ENCODE measurements at places on chromosomes 5 and 9. TPM values are rescaled to one million over a fixed set of nuclear protein-coding genes. Genes with fewer than 3 reads are reported as not detected.

PCDHGB3 gene
- total RNA-seq, result 0.21 TPM

DNA sequence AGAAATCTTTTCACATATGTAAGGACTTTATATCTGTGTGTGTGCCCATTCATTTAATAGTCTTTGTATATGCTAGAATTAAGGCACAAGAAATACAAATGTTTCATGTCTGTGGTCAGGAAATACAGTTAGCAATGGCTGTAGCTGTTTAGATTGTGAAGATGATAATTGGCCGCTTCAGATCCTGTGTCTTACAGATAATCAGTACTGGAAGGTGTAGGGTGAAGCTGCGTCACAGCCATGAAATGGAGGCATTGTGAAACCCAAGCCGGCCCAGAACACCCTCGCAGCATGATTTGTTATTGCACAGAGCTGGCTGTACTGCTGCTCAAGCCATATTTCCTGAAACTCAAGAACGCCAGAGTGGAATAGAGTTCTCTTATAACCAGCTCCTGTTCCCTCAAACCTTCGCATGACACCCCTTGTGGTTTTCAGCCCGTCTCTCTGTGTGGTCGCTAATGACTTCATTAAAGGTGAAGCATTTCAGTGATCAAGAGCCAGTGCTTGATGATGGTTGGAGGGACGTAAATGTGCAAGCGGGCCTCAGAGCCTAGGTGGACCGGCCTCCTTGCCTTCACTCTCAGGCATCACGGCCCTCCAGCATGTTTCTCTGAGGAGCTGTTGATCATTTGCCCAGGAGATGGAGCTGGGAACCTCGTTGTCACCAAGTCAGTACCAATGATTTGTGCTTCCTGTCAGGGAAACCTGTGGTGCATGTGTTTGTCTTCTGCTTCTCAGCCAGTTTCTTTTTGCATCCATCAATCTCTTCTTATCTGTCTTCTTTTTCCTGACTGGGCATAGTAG is 80.1 kb downstream of the F2RL2 start:
- no peak for DNase-seq

DNA sequence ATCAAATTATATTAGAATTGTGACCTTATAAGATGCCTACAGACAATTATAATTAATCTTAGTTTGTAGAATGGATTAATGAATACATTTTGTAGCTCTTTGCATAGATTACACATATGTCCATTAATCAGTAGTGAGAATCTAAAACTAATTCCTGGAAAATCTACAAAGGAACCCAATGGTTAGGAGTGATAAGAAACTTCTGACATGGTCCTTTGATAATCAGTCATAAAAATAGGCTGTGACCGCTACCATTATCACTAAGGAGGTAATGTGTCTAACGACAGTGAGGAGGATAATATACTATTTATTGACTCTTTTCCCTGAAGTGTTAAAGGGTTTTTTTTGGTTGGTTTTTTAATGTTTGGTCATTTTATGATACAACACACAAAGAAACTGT is 46.6 kb downstream of the BNC2 start:
- no peak for DNase-seq

CLPTM1L gene
- 81.6 TPM for total RNA-seq

ENHO gene
- 1.6 TPM for total RNA-seq

DPM2 gene
- total RNA-seq, result 27.8 TPM

GRCh38 chr9:15735083-15735857 is 182.4 kb downstream of the CCDC171 start:
- no peak for DNase-seq

GRCh38 chr5:139131465-139131864 is 66.7 kb downstream of the SIL1 start:
- DNase-seq, result no peak

- DNase-seq, result no peak
These were observed 16.2 kb downstream of the MTX3 start for GRCh38 chr5:79974886-79975285.

DNA sequence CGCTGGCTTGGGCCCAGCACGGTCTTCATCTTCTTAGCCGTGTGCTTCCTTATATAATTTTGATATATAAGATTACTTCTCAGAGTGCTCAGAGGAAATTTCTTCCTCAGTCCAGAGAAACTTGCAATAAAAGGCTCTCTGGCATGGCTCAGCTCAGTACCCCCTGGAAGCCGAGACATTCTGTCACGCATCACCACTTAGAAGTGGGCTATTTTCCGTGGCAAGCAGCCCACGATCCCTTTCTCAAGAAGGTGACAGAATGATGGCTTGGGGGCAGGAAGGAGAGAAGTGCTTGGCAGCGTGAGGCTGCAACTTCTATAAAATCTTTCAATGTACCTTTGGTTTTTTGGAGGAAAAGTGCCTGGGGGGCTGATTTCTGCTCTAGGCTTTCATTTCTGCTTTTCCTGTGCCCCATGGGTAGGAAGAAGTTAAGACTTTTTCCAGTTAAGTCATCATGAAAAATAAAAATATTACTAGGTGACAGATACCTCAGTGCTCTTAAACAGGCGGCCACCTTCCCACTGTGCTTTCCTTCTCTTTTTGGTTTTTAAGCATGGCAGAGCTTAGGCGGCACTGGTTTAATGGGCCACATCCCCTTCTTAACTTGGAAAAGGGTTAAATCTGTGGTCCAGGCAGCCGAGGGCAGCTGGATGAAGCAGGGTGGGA is 104.6 kb downstream of the MVB12B start:
- no peak for DNase-seq

GRCh38 chr9:80114241-80114640 is 542.5 kb downstream of the TLE4 start:
- DNase-seq, result no peak

- DNase-seq, result no peak
These were observed 65.4 kb upstream of the ARAP3 start for GRCh38 chr5:141747152-141748141.

NACC2 gene
- 51.0 TPM for total RNA-seq

PCDHA8 gene
- 1.1 TPM for total RNA-seq

DNA sequence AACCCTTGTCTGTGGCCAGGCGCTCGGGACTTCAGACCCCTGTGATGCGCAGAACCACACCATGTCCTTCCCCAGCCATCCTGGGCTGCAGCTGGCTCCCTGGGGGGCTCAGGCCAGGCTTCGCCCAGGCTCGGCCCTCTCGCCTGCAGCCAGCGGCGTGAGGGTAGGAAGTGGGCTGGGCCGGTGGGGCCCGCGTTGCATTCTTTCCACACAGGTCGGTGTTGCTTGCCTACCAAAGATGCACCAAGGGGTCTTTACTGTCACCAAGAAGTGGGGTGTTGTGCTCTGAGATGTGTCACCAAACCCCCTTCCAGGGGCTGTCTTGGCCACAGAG is 48.3 kb upstream of the RNF130 start:
- DNase-seq, result no peak

DNA sequence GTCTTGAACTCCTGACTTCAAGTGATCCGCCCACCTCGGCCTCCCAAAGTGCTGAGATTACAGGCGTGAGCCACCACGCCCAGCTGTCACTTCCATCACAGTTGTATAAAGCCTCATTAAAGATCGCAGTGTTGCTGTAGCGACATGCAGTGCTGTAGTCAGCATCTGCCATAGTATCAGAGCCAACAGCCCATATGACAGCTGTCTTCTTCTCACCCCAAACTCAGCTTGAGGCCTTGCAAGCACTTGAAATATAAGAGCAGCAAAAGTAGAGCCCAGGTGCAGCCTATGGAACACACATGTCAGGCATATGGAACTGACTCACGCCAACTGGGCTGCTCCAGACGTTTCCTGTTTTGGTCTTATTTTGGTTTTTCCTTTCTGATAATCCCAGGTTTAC is 167.8 kb downstream of the TRIO start:
- DNase-seq, result no peak

DNA sequence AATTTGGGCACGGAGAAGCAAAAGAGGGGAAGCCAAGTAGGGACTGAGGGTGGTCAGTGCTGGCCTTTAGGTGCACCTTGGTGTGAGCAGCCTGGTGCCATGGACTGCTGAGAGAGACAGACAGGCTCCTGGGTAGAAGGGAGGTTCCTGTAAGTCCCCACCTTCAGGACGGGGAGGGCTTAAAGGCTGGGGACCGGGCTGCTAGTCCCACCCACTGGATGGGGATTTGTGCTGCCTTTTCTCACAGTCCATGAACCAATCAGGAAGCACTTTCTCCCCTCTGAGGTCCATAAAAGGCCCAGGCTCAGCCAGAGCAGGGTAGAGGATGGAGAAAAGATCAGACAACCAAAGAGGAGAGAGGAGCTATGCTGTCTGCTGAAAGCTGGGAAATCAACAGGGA is 15.2 kb downstream of the CDC25C start:
- no peak for DNase-seq

DNA sequence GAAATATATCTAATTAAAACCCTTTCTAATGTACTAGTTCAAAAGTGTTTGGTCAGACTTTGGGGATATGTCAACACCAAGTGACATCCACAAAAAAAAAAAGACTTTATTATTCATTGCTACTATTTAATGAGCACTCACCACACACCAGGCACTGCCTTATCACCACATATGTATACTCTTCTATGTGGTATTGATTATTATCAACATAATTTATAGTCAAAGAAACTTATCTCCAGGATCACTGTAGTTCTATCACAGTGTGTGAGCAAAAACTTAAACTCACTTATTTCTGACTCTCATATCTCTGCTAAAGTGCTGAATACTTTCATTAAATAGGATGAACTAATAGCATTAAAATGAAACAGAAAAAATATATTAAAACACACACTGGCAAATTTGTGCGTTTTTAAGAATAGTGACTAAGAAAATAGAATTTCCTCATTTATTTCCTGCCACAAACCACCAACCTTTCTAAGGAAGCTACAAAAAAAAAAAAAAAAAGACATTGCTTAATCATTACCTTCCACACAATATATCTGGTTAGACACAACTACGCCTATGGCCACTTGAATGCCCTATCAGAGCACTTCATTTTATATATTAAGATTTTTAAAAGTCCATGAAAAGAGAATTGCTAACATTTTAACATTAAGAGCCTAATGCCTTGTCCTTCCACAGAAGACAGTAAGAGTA is 12.8 kb downstream of the SLCO4C1 start:
- DNase-seq, result no peak

- DNase-seq, result no peak
These were observed 592.4 kb downstream of the CSNK1G3 start for GRCh38 chr5:124104344-124104743.

Measured in chondrocyte (in vitro differentiated cells).